ENCODE measurements at places on chromosomes 12 and 14.

DNA sequence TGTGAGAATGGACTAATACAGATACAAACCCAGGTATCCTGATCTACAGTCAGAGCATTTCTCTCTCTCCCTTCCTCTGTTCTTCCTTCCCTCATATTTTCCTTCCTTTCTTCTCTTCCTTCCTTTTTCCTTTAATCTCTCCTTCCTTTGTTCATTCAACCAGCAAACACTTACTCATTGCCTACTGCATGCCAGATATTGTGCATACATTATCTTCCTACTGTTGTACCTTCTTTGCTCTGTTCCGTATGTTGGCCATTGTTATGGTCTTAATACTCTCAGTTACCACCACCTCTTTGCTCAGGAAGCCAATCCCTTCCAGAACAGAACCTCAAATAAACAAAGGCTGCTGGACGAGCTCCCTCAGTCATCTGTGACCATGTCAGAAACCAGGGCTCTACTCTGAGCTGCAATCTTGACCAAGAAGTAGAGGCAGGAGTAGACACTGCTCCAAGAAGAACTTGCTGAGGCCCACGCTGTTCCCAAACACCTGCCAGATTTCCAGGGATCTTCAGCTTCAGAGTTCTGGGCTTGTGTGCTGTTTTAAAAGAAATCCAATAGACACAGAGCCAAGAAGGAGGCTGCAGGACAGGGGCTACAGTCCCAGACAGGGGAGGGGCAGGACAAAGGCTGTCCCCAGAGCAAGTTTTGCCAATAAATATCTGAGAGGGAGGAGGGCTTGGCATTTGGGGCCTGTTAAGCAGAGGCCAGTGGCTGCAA lies 526.7 kb upstream of the TBX3 start:
- H3K4me1 ChIP-seq = peaks cover 2% of the 10 kb centered on the region
- H3K36me3 ChIP-seq = no peaks in the 10 kb centered on the region
- no peaks in the 10 kb centered on the region for H3K27me3 ChIP-seq
- no peak overlapping the region for H3K27ac ChIP-seq

- no peak overlapping the region for H3K27ac ChIP-seq
- no peaks in the 10 kb centered on the region for H3K36me3 ChIP-seq
- H3K4me3 ChIP-seq = no peak overlapping the region
- DNase-seq = no peak
Measured at GRCh38 chr12:34292736-34293625, 270.7 kb downstream of the ALG10 start.

GRCh38 chr12:52172956-52173355 lies 18.9 kb downstream of the KRT80 start:
- H3K4me1 ChIP-seq = no peaks in the 10 kb centered on the region
- DNase-seq = no peak
- no peaks in the 10 kb centered on the region for H3K27me3 ChIP-seq
- H3K4me3 ChIP-seq = no peak overlapping the region

DNA sequence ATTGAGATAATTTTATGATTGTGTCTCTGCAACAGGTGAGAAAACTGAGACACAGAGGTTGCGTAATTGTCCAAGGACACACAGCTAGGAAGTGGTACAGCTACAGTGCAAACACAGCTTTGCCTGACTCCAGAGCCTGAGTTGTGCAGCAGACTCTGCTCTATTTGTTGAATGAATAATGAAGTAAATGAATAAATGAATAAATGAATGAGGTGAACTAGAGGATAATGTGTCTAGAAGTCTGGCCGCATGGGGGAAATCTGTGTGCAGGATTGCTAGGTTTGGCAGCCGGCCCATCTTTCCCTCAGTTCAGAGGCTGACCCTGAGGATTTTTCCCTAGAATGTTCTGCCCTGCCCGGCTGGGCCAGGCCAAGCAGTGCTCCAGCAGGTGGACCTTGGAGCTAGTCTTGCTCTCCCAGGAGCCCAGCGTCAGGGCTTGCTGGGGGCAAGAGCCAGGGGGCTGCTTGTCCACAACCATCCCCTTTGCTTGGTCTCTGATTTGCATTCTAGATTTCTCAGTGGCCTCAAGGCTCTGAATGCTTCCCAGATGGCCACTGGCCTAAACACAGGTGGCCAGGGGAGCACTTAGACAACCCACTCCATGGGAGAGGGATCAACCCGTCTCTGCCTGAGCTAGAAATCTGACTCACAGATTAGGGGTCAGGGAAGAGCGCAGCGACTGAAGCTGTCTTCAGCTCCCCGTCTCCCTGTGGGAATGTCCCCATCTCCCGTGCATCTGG lies 225.2 kb downstream of the C12orf75 start:
- no peaks in the 10 kb centered on the region for H3K4me1 ChIP-seq
- no peak overlapping the region for H3K27ac ChIP-seq
- H3K36me3 ChIP-seq = no peaks in the 10 kb centered on the region
- no peaks in the 10 kb centered on the region for H3K27me3 ChIP-seq
- H3K4me3 ChIP-seq = no peak overlapping the region

DNA sequence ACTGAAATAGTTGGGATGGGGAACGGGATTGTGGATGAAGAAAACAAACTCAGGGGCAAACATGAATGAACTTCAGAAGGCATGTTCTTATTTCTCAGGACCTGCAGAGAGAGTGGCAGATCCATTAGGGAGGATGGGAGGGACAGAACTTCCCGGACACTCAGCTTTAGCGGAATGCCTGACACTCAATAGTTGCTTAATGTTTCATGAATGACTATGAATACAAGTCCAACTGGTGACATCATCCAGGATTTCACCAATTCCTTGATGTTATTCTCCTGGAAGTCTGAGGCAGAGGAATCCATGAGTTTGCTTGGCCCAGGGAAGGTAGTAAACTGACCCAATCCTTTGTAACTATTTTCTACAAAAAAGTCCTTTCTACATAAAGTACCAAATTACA lies 37.8 kb upstream of the LRRC10 start:
- no peak overlapping the region for H3K27ac ChIP-seq
- no peak for DNase-seq
- H3K4me1 ChIP-seq = no peaks in the 10 kb centered on the region
- no peak overlapping the region for H3K4me3 ChIP-seq
- H3K27me3 ChIP-seq = no peaks in the 10 kb centered on the region
